ENCODE measurements at places on chromosomes 1 and 21.

- no peak for DNase-seq
These were observed 3.1 kb downstream of the GJB4 start for GRCh38 chr1:34762474-34763141.

- no peak for DNase-seq
These were observed 121.4 kb downstream of the CCDC185 start for GRCh38 chr1:223514644-223515043.

- DNase-seq: no peak
These were observed 579.2 kb downstream of the PTPRC start for GRCh38 chr1:199218065-199218464.

- no peak for DNase-seq
These were observed 25.2 kb upstream of the MAP3K7CL start for GRCh38 chr21:29105218-29105617.
